Thoracic aorta (tissue), 2 donors: ENCODE measurements at places on chromosomes 11 and 22. TPM values are rescaled to one million over a fixed set of nuclear protein-coding genes. Genes with fewer than 3 reads are reported as not detected.

DNA sequence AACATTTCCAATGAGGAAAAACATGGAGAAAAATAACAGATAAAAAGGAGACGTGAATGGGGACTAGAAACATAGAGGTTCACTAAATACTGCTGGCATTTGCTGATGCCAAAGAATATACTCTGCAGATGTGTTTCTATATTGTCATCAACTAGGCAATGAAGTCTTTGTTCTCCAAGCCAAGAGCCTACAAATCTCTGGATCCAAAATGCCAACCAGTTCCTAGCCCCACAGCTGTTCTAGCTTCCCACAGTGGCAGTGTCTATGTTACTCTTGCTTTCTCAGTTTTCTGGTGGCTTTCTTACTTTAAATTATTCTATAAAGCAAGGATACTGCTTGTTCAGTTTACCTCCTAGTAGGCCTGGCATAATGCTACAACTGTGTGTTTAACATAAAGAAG, 977.9 kb upstream of the CCDC90B start:
- no peak for DNase-seq

GRCh38 chr11:73423506-73423905, 47.3 kb downstream of the RELT start:
- no peak for DNase-seq

Gene HTR3A
- total RNA-seq, result not detected

DNA sequence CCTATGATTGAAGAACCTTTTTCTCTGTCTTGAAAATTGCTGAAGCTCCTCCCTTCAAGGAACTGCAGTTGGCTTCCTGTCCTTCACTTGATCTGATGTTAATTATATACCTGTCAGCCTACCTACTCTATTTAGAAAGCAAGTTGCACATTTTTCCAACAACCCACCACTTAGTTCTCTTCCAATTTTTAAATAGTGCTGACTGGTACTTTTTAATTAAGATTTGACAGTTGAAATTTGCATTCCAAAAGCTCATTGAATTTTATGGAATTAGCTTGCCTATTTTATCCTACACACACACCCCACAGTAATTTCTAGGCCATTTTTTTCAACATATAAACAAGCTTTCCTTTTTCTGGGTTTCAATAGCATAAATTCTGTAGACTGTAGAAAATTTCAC, 820.3 kb upstream of the FAT3 start:
- no peak for DNase-seq

Gene CAVIN3
- 303 TPM for total RNA-seq

Gene ANKK1
- 0.49 TPM for total RNA-seq

DNA sequence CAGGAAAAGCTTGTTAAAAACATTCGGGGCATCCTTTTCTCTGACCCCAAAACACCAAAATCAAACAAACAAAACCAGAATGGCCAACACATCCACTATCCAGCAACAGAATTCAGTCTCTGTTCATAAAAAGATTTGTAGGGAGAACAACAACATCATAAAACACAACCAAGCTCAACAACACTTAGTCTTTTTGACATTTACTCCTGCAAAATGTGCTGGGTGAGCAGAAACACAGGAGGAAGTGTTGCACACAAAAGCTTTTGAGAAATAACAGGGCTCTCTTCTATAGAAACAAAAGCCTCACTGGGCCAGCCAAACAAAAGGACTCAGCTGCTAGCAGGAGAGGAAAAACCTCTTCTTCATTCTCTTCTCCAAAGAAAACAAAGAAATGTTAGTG, 736.0 kb upstream of the CCDC90B start:
- DNase-seq, result no peak

Gene PVALB
- not detected for total RNA-seq

Gene CHRM4
- not detected for total RNA-seq

GRCh38 chr11:33847251-33847650, 44.6 kb downstream of the LMO2 start:
- DNase-seq, result no peak

Gene MRGPRX3
- 0.78 TPM for total RNA-seq

GRCh38 chr11:64150481-64151239, 15.3 kb downstream of the MACROD1 start:
- no peak for DNase-seq

Gene SMIM38
- total RNA-seq, result 3.0 TPM

Gene UPK2
- total RNA-seq, result not detected
